ENCODE measurements at places on chromosomes 16 and 17.

DNA sequence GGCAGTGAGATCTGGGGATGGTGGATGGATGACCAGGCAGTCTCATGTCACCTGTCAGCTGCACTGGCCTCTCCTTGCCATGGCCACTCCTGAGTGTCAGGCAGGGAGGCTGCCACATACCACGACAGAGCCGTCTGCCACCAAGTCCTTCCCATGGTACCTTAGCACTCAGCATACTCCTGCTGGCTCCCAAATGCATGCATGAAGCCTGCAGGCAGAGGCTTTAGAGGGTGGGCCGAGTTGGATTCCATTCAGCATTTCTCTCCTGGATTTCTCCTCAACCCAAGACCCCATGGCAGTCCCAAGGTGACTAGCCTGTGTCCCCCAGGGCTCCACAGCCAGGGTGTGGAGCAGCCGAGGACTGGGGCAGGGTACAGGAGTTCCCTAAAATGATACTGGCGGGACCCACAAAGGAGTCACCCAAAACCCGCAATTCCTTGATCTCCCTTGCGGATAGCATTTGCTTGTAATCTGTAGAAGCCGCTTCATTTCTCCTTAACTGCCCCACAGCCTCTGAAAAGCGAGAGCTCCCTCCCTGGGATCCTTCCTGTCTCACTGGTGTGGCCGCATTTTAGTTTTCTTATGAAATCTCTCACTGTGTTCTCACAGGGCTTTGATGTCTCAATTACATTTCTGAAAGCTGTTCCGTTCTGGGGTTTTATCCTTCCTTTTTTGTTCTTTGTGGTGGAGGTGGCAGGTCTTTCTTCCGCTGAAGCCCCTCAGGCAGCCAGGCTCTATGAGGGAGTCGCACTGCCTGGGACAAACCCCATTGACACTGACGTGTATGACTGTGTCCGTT is 141.4 kb downstream of the SOCS1 start:
- no peak for DNase-seq

GRCh38 chr17:30380643-30381339 is 2.1 kb downstream of the CPD start:
- DNase-seq: no peak

DNA sequence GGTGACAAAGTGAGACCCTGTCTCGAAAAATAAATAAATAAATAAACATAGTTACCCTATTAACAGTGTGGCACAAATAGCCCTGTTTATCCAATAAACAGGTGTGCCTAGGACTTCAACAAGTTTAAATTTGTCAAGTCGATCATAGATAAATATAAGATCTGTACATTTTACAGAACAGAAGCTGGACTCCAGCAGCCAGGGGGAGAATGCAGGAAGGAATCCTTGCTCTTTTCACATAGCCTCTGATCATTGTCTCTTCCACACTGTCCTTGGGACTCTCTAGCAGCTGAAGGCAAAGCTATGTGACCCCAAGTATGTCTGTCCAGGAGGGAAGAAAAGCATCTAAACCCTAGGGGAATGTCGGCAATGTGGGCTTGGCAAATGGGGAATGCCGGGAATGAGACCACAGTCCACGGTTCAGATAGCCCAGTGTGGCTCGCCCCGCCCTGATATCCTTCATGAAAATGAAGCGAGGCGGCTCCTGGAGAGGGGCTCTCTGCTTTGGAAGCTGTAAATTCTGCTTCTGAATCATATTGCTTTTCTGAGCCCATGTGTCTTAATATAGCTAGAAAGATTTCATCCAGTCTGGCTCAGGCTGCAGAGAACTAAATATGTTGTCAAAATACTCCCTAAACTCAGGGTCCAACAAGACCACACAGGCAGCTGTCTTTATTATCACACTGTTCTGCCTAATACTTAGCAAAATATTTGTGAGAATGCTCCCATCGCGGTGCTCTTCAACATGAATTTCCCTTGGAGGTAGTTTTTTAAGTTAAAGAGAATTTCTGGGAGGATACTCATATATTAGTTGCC is 24.9 kb upstream of the GRB2 start:
- DNase-seq: no peak

GRCh38 chr17:34885076-34885475 is 76.2 kb downstream of the CCT6B start:
- DNase-seq: no peak

- DNase-seq: no peak
Observed at GRCh38 chr17:77869665-77870132, 88.8 kb upstream of the TNRC6C start.

Data from hypothalamus (tissue), 51 donors.